NCI-H748 treated with DMSO at 0.1 percent for 48 hours (cell line): ENCODE measurements at places on chromosomes 5 and 9.

DNA sequence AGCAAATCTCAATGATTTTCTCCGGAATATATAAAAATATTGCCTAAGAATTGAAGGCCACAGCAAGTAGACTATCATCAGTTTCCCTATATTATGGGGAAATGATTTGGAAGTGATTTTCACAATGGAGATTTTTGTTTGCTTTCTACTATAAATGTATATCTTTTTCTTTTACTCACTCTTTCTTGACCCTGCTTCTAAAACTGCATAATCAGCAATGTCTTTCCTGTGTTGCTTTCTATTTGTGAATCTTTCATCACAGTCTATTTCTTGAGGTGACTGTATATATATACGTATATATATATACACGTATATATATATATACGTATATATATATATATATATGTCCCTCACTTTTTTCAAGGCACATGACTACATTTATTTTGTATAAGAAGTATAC, 622.6 kb downstream of the DTWD2 start:
- no peak for DNase-seq

DNA sequence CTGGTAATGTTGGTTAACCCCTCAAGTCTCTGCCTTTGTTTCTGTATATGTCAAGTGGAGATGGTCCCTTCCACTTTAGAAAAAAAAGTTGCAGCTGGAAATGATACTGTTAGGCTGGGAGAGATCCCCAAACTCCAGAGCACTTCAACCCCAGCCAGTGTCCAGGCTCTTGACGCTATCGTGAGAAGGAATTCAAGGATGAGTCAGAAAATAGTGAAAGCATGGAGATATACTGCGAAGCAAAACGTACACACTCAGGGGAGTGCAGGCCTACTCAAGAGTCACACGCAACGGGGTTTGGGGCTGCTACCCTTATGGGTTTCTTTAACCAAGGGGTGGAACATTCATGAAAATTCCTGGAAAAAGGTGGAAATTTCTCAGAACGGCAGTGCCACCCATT, 24.9 kb downstream of the KCNV2 start:
- no peak for DNase-seq

GRCh38 chr5:56298336-56299090, 65.4 kb upstream of the ANKRD55 start:
- DNase-seq, result no peak

DNA sequence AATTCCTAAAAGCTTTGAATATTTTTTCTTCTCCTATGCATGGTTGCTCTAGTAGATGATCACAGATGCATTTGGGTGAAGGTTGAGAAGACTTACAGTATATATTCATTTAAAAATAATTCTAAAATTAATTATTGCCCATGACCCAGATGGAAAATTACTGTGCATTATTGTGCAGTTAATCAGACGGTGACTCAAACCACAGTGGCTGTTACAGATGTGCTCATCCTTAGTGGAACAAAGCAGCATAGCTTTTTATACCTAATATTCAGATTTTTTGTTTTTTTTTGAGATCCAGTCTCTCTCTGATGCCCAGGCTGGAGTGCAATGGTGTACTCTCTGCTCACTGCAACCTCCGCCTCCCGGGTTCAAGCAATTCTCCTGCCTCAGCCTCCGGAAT, 10.7 kb downstream of the OR2V1 start:
- DNase-seq, result no peak

GRCh38 chr9:137611623-137612609, 6.4 kb downstream of the ARRDC1 start:
- DNase-seq, result no peak

GRCh38 chr5:95669540-95669939, 13.3 kb downstream of the SPATA9 start:
- DNase-seq, result no peak

DNA sequence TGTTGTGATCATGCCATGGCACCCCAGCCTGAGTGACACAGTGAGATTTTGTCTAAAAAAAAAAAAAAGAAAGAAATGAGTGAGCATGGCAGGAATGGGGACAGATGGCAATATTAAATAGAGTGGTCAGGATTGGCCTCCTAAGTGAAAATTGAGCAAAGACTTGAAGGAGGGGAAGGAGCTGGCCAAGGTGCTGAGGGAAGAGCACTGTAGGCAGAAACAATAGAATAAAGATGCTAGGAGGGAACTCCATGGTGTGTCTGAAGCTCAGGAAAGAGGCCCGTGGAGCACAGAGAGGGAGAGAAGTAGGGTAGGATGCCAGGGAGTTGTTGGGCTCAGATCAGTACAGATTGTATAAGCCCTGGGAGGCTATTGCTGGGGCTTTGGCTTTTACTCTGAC, 64.4 kb upstream of the PCAT7 start:
- no peak for DNase-seq

DNA sequence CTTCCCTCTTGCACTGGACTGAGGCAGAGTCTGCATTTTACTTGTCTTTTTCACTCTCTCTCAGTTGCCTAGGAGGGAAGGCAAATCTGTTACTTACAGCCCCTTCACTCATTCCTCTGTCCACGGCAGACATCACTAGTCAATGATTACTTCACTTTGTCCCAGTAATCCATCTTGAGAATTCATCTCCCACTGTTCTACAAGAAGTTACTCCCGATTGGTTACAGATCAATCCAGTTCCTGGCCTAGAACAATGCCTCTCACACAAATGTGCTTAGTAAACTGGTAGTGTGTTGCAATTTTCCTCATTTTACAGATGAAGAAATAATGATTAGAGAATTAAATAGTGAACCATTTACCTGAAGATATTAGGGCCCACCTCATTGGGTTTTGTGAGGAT, 49.7 kb upstream of the SPATA31D4 start:
- DNase-seq, result no peak

GRCh38 chr9:136284951-136285350, 18.9 kb downstream of the CCDC187 start:
- DNase-seq, result no peak

DNA sequence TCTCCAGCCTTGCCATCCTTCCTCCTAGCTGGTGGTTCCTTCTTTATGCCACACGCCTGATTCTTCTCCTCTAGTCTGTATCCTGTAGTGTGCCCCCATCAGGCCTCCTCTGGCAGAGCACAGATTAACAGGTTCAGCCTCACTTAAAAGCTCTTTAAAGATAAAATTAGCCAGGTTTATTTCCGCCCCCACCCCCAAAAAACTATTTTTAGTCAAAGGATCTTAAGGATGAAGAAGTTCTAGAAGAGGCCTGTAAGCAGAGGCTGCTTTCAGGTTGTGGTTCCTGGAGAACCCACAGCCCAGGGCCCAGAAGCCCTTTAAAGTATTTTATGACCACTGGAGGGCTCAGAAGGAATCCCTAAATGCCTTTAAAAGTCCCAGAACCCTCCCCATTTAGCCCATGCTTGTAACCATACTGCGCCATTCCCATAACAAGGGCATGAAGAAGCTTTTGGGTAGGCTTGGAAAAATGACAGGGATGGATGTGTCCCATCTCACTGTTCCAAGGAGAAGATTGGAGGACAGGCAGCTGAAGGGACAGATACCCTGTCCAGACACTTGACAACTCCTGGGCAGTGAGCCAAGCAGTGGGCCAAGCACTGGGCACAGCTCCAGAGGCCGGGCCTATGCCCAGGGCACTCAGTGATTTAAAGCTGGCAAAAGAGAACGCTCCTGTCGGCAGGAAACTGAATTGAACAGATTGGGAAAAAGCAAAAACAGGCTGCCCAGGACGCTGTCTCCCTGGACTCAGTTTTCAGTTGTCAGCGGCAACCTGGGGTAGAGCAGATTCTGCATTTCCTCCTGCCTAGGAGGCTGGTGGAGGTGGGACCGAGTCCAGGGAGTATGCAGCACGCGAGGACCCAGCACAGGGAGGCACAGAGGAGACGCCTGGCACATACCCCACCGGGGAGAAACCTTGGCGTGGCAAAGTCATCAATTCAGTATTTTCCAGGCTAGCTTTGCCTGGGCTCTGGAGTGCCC, 106.3 kb upstream of the SSBP2 start:
- peak; percentile 23 for DNase-seq

GRCh38 chr9:137918331-137919094, 40.9 kb downstream of the CACNA1B start:
- DNase-seq, result no peak

DNA sequence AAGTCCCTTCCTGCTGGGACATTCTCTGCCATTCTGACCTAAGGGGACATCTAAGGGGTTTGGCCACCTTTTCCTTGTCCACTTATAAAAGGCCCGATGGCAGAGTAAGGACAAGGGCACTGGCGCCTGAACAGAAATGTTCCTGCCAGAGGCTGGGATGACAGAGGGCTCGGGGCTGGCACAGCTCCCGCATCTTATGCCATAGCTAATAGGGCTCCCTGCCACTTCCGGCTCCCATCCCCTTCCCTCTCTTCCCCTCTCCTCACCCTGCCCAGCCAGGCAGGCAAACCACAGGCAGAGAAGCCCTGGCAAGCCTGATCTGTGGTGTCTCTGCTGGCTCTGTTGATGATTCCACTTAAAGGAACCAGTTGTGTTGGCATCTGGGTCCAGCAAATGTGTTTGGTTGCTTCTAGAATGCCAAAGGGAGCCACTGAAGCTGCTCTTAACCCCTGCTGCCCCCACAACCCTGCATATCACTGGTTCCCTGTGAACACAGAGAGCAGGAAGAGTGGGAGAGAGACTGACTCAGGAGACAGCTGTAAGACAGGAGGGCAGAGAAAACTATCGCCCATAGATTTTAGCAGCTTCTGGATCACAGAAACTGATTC, 18.4 kb upstream of the ADRA1B start:
- DNase-seq, result no peak

- DNase-seq, result peak; percentile 56
These were observed 389.1 kb downstream of the ENC1 start for GRCh38 chr5:74251141-74252035.

DNA sequence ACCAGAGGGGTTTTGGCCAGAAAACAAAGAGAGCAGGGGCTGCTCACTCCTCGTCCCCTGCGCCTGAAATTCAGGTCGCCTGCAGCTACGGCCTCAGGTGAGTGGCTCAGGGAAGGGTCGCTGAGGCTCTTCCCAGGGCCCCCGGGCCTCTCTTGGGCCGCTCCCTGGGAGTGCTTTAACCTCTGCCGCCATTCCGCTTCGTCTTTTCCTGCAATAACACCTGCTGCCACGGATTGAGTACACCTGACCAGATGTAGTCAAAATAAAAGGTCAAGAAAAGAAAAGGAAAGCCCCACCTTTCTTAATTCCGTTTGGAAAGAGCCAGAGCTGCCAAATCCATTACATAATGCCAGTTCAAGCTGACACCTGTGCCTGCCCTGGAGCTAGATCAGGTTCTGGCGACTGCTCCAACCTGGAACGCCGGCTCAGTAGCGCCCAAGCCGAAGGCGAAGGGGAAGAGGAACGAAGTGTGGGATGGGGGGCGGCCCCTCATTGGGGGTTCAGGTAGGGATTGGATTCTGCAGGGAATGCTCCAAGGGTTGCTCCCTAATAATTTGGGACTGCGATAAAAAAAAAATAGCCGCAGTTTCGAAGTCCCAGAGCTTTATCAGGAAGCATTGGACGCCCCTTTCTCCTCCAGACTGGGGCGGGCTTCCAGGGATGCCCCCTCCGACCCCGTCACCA, 193.9 kb downstream of the MEF2C start:
- DNase-seq, result no peak

DNA sequence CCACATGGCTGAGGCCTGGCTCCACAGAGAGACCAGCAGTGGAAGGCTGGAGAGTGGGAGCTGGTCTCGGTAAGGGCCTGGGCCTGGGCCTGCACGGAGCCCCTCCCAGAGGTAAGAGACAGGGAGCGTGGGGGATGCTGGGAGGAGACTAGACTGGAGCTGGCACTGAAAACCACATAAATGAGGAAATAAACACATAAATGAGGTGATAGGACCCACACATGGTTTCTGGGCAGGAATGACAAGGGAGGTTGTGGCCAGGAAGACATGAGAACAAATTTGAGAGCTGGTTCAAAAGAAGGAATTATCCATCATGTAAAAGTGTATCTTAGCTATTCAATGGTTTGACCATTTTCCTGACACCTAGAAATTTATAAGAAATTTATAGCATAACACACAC, 451.7 kb upstream of the DAP start:
- DNase-seq, result no peak

- DNase-seq, result no peak
These were observed 184.5 kb downstream of the TRIO start for GRCh38 chr5:14327624-14328023.

DNA sequence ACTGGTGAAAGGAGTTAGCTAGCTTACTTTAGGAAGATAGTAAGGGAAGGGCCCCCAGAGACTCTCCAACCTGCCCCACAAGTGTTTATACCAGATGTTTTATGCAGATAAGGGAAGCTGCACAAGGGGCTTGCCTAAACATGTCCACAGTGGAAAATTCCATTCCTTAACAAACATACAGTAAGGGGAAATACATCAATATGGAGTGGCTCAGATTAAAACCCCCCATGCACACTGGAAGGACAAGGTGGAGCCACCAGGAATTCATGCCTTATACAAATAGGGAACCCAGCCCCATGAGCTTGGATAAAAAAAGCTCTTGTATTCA, 106.3 kb upstream of the GPBP1 start:
- DNase-seq, result no peak

DNA sequence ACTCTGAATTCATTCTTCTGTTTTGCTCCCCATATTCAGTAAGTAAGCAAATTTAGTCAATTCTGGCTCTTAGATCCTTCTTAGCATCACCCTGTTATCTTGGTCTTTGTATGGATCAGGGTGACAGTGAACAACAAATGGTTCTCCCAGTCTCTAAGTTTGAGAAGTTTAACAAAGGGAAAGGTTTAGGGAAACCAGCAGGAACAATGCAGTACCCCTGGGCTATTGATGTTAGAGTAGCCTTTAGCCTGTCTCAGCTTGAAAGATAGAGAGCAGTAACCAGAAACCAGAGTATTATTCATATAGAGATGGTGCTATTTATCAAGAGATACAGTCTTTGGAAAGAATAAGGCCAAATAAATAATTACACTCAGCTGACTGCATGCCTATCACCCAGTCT, 241.8 kb downstream of the CDH12 start:
- no peak for DNase-seq

DNA sequence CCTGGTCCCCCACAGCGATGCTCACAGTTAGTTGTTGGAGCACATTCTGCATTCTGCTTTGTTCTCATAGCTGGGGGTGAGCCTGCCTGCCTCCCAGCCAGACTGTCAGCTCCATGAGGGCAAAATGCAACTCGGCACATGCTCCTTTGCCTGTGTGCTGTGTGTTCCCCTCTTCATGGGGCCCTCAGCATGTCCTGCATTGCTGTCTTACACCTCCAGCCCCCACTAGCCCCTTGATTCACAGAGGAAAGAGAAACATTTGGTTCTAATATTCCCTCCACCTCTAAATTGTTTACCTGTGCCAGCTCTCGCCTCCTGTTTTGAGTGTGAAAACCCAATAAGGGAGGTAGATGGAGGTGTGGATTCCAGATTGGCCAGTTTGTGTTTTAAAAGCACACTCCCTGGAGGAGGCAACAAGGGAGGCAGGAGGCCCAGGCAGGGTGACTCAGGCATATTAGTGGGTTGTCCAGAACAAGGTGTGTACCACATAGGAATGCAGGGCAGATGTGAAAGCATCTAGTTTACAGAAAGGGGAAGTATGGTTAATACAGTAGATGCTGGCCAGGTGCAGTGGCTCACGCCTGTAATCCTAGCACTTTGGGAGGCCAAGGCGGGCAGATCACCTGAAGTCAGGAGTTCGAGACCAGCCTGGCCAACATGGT, 224.6 kb downstream of the AGTPBP1 start:
- no peak for DNase-seq

GRCh38 chr9:86944796-86945727, 2.2 kb downstream of the GAS1 start:
- no peak for DNase-seq
